ENCODE measurements at places on chromosomes 16 and 17.
A peak's percentile ranks its signal among the peaks of the same experiment; 100 is the strongest.

DNA sequence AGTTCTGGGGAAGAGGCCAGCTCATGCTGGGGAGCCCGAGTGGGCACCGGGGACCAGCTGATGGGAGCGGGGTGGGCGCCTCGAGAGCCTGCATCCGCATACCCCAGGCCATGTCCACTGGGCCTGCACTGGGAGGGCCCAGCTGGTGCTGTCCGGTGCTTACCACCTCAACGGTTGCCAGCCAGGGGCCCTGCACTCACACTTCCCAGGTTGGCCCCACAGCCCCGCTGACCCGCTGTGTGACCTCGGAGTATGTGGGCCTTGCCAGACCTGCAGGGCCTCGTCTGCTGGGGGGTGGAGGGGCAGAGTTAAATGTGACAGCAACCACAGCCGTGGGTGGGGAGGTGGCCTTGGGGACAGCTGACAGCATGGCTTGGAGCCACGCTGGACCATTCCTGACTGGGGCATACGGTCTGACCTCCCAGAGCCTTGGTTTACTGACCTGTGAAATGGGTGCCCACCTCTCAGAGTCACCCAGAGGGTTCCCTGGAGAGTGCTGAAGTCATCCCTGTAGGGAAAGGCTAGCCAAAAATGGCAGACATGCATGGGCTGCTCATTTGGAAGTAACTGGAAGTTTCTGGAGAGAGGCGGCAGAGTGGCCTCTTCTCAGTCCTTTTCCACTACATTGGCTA is 5.4 kb upstream of the GAA start:
- DNase-seq, result no peak

GRCh38 chr16:87326151-87326571 is 9.0 kb upstream of the C16orf95 start:
- no peak for DNase-seq

DNA sequence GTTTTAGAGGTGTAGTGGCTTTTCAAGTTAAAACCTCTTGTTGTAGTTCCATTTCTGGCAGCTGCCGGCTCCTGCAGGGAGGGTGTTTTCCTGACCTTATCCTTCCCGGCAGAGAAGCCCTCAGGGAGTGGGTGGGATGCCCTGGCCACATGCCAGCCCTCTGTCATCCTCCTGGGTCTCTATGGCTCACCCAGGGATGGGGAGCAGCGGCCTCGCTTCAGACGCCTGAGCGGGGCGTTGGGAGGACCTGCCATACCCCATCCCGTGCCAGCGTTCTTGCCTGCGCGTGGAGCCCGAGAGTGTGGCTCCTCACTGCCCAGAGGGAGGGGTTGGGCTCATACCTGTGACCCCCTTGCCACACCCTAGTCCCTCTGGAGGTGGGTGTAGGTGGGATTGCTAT is 11.9 kb downstream of the KCNJ12 start:
- no peak for DNase-seq

GRCh38 chr16:55810451-55810961 is 22.4 kb downstream of the CES1 start:
- DNase-seq, result no peak

GRCh38 chr17:3965118-3965800 is 1.0 kb upstream of the ATP2A3 start:
- DNase-seq, result peak; percentile 66

DNA sequence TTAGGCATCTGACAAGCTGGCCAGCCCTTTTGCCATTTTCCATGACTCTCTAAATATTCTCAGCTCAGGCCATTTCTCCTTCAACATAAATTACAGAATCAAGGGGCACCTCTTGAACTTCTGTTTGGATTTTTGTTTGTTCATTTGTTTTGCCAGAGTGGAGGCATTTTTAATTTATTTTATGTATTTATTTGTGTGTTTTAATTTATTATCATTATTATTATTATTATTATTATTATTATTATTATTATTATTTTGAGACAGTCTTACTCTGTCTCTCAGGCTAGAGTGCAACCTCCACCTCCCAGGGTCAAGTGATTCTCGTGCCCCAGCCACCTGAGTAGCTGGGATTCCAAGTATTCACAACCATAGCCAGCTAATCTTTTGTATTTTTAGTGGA is 1578.0 kb downstream of the CDH8 start:
- DNase-seq, result no peak

DNA sequence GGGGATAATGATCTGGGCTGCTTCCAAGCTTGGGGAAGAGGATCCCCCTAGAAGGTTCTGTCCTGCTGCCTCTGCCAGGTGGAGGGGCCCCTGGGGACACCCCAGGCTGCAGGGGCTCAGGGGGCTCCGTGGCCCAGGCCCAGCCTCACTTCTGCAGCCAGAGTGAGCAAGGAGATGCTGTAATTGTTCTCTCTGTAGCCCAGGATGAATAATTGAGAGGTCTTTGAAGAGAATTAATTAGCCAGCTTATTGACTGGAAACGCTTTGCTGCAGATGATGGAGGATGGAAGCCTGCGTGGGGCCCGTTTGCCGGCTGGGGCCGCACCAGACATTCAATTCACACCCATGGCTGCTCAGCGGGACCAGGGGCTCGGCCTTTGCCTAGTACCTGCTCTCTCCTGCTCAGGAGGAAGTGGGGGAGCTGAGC is 38.5 kb downstream of the TMEM235 start:
- no peak for DNase-seq

GRCh38 chr17:63454915-63455314 is 8.8 kb upstream of the CYB561 start:
- no peak for DNase-seq

DNA sequence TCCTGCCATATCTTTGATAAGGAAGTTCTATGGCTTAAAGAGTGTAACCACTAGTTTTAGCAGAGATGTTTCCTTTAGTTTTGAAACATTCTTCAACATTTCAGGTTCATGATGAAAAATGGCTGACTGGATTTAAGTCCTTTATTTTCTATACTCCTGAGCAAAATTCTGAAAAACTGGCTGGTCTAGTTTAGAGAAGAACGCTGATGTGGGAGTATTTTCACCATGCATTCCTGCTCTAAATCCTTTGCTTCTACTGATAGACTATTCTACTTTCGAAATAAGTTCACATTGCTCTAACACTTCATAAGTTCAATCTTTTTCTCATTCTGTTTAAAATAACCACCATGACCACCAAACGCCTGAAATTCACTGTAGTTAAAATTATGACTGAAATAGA is 281.9 kb downstream of the FTO start:
- no peak for DNase-seq

- no peak for DNase-seq
Observed at GRCh38 chr16:57600048-57600835, 28.2 kb upstream of the ADGRG1 start.

DNA sequence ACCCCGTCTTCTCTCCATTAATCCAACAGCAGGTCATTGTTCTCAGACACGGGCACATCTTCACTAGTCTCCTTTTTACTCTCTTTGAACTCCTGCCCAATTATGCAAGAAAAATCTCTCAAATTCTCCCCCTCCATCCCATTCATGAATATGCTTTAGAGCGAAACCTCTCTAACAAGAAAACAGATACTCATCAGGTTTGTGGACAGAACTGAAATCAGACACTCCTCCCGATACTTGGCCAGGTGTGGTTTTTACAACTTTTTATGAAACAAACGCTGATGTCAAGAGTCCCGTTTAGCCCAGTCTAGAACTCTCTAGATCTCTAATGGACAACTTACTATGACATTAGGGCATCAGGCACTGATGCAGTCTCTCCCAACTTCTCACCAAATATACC is 40.9 kb downstream of the PIK3R5 start:
- no peak for DNase-seq
